ENCODE measurements at places on chromosomes 7 and 10. TPM values are rescaled to one million over a fixed set of nuclear protein-coding genes. Genes with fewer than 3 reads are reported as not detected.

The RNF32 gene
- total RNA-seq, result 1.4 TPM

The NPS gene
- not detected for total RNA-seq

The BTBD16 gene
- total RNA-seq, result not detected

The ACSM6 gene
- not detected for total RNA-seq

The C10orf53 gene
- not detected for total RNA-seq

GRCh38 chr7:94395141-94396036, 694 bp downstream of the COL1A2 start:
- peak; percentile 59 for DNase-seq
- peak overlapping the region; percentile 32 for H3K4me3 ChIP-seq
- H3K4me1 ChIP-seq, result peaks cover 32% of the 10 kb centered on the region
- H3K36me3 ChIP-seq, result no peaks in the 10 kb centered on the region
- peak overlapping the region; percentile 54 for H3K27ac ChIP-seq

DNA sequence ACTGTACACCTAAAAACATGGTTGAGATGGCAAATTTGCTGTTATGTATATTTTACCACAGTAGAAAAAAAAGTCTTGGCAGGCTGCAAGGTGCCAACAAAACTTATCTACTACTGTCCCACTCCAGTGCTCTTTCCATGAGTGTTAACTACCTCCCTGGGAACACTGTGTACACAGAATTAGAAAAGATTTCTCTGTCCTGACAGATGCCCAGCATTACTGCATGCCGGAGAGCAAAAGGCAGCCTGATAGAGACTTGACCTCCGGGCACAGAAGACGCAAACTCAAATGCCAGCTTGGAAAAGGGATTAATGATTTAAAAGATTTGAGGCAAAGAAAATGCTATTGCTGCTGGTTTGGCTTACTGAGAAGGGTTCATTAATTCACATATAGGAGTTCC, 228.8 kb downstream of the TMEM178B start:
- DNase-seq, result no peak
- H3K36me3 ChIP-seq, result no peaks in the 10 kb centered on the region
- H3K4me1 ChIP-seq, result no peaks in the 10 kb centered on the region

DNA sequence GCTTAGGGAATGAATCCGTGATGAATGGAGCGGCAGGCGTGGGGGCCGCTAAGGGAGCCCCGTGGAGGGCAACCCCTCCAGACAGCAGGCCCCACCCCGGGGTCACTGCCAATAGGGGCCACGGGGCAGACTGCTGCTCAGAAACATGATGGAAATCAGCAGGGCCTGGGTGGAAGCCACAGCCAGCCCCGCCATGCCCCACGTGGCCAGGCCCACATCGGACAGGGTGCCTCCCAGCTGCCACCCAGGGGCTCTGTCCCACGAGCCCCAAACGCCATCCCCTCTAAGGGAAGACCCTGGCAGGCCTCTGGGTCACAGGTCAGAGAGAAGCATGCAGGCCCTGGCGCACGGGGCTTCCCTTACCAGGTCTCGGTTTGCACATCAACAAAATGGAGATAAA, 28.4 kb downstream of the TNRC18 start:
- peak overlapping the region; percentile 52 for H3K27ac ChIP-seq
- no peaks in the 10 kb centered on the region for H3K27me3 ChIP-seq
- peaks cover 39% of the 10 kb centered on the region for H3K4me1 ChIP-seq

GRCh38 chr7:90877201-90877600, 281.1 kb downstream of the CDK14 start:
- H3K27me3 ChIP-seq, result no peaks in the 10 kb centered on the region
- DNase-seq, result no peak
- H3K4me3 ChIP-seq, result no peak overlapping the region
- H3K4me1 ChIP-seq, result no peaks in the 10 kb centered on the region

DNA sequence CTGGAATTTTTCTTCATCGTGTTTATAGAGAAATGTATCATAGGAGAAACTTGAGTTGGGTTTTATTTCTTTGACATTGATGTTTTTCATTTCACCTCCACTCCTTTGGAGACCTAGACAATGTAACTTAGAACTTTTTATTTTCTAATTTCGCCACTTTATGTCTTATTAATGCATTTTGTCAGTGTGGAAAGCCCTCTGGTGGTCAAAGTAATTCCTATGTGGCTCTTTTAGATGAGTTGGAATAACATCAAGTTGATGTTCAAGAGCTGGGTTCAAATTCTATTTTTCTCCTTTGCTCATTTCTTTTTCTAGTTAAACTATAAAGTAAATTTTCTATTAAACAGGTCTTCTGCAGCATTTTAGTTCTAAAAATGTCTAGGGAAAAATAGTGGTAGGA, 478.6 kb downstream of the LRMDA start:
- no peak for DNase-seq
- H3K36me3 ChIP-seq, result no peaks in the 10 kb centered on the region
- H3K4me1 ChIP-seq, result no peaks in the 10 kb centered on the region
- H3K27me3 ChIP-seq, result peaks cover 5% of the 10 kb centered on the region
- H3K27ac ChIP-seq, result no peak overlapping the region
- H3K4me3 ChIP-seq, result no peak overlapping the region

- no peak overlapping the region for H3K27ac ChIP-seq
- H3K4me1 ChIP-seq, result no peaks in the 10 kb centered on the region
- H3K36me3 ChIP-seq, result no peaks in the 10 kb centered on the region
These were observed 4.9 kb downstream of the CPA4 start for GRCh38 chr7:130297628-130298543.

GRCh38 chr10:22646388-22646853, 68.0 kb downstream of the PIP4K2A start:
- peaks cover 51% of the 10 kb centered on the region for H3K36me3 ChIP-seq
- no peak for DNase-seq
- H3K4me1 ChIP-seq, result peaks cover 93% of the 10 kb centered on the region

DNA sequence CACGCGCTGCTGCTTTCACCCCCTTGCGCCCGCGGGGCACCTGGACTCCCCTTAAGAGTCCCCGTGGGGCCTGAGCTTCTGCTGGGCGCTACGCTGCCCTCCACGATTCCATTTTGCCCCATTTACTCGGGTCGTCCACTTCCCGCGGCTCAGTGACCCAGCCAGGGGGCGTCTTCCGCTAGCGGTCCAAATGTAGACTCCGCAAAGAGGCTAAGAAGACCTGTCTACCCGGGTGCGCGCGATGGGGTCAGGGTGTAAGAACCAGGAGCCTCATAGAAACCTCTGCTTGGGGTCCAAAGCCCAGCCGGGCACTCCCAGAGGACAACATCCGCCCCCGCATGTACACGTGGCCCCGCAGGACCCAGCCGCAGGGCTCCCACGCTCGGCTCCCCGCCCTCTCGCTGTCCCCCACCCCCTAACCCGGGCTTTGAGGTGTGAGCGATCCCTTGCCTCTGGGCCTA, 5.2 kb upstream of the HMX2 start:
- DNase-seq, result no peak
- H3K27ac ChIP-seq, result no peak overlapping the region
- H3K4me1 ChIP-seq, result peaks cover 62% of the 10 kb centered on the region
- peaks cover 89% of the 10 kb centered on the region for H3K27me3 ChIP-seq

GRCh38 chr10:839550-840205, 91.8 kb downstream of the LARP4B start:
- H3K27ac ChIP-seq, result no peak overlapping the region
- no peak for DNase-seq
- H3K27me3 ChIP-seq, result no peaks in the 10 kb centered on the region
- H3K36me3 ChIP-seq, result peaks cover 59% of the 10 kb centered on the region
- H3K4me1 ChIP-seq, result peaks cover 5% of the 10 kb centered on the region
- H3K4me3 ChIP-seq, result no peak overlapping the region

- no peaks in the 10 kb centered on the region for H3K27me3 ChIP-seq
- H3K4me3 ChIP-seq, result no peak overlapping the region
- no peaks in the 10 kb centered on the region for H3K4me1 ChIP-seq
- H3K27ac ChIP-seq, result no peak overlapping the region
These were observed 43.2 kb downstream of the PTPRZ1 start for GRCh38 chr7:121916211-121916610.

GRCh38 chr10:128476845-128477244, 350.6 kb upstream of the MKI67 start:
- H3K4me1 ChIP-seq, result no peaks in the 10 kb centered on the region
- H3K4me3 ChIP-seq, result no peak overlapping the region
- H3K27me3 ChIP-seq, result no peaks in the 10 kb centered on the region
- no peak for DNase-seq
- H3K27ac ChIP-seq, result no peak overlapping the region

DNA sequence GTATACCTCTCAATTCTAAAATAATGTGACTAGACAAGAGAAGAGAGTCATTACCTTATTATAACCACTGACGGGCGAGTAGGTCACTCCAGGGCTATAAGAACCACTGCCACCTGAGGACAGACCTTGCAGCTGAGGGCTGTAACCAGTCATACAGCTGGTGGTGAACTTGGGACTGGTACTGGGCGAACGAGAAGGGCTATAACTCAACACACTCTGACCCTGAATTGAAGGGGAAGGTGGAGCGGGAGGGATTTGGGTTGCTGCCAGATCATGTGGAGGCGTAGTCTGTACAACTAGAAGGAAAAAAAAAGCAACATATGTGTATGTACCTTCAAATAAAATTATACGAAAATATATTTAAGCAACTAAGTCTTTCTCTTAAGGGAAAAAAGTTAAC, 3.4 kb downstream of the TMEM209 start:
- no peak overlapping the region for H3K4me3 ChIP-seq
- no peak for DNase-seq
- no peak overlapping the region for H3K27ac ChIP-seq
- H3K36me3 ChIP-seq, result peaks cover 52% of the 10 kb centered on the region
- peaks cover 34% of the 10 kb centered on the region for H3K4me1 ChIP-seq

DNA sequence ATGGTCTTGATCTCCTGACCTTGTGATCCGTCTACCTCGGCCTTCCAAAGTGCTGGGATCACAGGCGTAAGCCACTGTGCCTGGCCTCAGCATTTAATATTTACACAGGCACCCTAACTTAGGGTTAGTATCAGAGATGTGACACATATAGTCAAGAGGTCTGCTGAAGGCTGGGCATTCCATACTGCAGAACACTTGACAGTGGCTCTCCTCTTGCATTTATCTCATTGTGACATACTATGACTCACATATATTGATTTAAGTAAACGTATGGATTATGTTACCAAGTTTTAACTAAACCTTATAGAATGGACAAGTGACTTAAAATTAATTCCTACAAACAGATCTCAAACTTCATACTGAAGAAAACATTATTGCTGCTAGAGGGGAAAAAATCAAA, 36.6 kb downstream of the BRAF start:
- no peak overlapping the region for H3K4me3 ChIP-seq
- no peak for DNase-seq
- no peaks in the 10 kb centered on the region for H3K4me1 ChIP-seq
- H3K27me3 ChIP-seq, result no peaks in the 10 kb centered on the region
- H3K36me3 ChIP-seq, result peaks cover 5% of the 10 kb centered on the region
- H3K27ac ChIP-seq, result no peak overlapping the region

GRCh38 chr10:24383681-24384106, 174.8 kb downstream of the KIAA1217 start:
- H3K36me3 ChIP-seq, result no peaks in the 10 kb centered on the region
- H3K4me1 ChIP-seq, result no peaks in the 10 kb centered on the region
- DNase-seq, result no peak
- no peak overlapping the region for H3K4me3 ChIP-seq
- H3K27ac ChIP-seq, result no peak overlapping the region

- H3K27me3 ChIP-seq, result no peaks in the 10 kb centered on the region
- H3K4me3 ChIP-seq, result no peak overlapping the region
- no peak for DNase-seq
- peaks cover 94% of the 10 kb centered on the region for H3K4me1 ChIP-seq
These were observed 89.2 kb downstream of the RNF216 start for GRCh38 chr7:5692112-5692844.

GRCh38 chr10:58854811-58855210, 321.6 kb upstream of the PHYHIPL start:
- no peaks in the 10 kb centered on the region for H3K4me1 ChIP-seq
- no peak for DNase-seq
- H3K4me3 ChIP-seq, result no peak overlapping the region
- H3K27ac ChIP-seq, result no peak overlapping the region
- H3K27me3 ChIP-seq, result no peaks in the 10 kb centered on the region
- H3K36me3 ChIP-seq, result no peaks in the 10 kb centered on the region

- no peak for DNase-seq
- no peaks in the 10 kb centered on the region for H3K4me1 ChIP-seq
- H3K27me3 ChIP-seq, result no peaks in the 10 kb centered on the region
These were observed 83.4 kb downstream of the PON1 start for GRCh38 chr7:95240921-95241320.

DNA sequence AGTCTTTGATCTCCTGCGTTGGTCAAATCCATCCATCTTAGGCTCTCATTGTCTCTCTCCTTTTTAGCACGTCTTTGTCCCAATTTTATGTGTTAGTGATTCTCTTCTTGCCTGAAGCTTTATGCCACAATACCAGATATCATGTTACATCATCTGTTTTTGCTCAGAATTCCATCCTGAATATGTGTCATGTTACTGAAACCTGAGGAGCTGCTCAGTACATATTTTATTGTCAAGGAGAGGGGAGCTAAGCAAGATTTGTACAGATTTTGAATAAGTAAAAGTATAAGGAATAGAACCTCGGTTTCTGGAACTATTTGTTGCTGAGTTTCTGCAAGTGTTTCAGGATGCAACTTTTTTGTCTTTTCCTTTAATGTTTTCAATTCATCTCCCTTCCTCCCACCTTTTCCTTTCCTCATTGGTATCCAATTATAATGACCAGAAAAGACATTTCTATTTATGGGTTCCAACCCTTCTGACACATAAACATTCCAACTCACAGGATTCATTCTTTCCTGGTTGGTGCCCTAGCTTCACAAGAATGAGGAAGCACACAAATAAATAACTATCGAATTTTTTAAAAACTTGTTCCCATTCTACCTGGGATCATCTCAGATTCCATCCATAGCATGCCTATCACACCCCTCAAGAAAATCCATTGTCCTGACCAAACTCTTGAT, 291.8 kb downstream of the CRPPA start:
- no peaks in the 10 kb centered on the region for H3K4me1 ChIP-seq
- no peaks in the 10 kb centered on the region for H3K27me3 ChIP-seq
- no peak overlapping the region for H3K27ac ChIP-seq
- no peak overlapping the region for H3K4me3 ChIP-seq

- no peak overlapping the region for H3K27ac ChIP-seq
- DNase-seq, result no peak
- H3K4me1 ChIP-seq, result peaks cover 4% of the 10 kb centered on the region
- H3K27me3 ChIP-seq, result no peaks in the 10 kb centered on the region
These were observed 27.0 kb upstream of the GLI3 start for GRCh38 chr7:42263971-42264370.
